ENCODE measurements at places on chromosomes 16 and 17.

DNA sequence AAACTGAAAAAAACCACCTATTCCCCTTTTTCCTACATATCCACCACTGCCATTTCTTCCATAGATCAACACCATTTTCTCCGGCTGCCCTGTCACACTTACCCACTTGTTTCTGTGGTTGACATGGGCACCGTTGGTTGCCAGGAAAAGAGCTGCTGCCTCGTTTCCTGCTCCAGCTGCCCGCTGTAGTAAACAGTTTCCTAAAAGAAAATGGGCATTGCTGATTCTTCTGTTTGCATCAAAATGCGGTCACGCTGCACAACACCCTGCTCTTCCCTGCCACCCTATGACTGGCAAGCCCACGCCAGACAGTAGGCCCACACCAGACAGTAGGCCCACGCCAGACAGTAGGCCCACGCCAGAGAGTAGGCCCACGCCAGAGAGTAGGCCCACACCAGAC lies 46.3 kb downstream of the CYB5D2 start:
- no peak for DNase-seq

DNA sequence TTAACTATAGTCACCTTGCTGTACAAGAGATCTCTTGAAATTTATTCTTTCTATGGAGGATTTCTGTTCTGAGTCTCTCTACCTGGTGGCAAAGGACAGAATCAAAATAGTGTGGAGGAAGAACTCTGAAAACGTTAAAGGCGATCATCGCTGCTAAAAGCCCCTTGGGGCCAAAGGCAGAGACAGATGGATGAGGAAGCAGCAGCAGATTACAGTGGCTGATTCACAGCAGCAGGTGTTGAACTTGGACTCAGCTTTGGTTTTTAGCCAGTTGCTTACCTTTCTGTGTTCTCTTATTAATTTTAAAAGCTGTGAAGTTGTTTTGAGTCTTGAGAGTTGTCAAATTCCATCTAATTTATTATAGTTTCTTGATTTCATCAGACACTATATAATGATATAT lies 956.1 kb upstream of the GOT2 start:
- DNase-seq, result no peak

GRCh38 chr16:30585400-30586191 lies at the start of gene ZNF785:
Gene ZNF785, minus strand, starts transcription at chr16:30585697. Its CDS starts 86 bp downstream, at chr16:30585611.
- peak; percentile 91 for DNase-seq

GRCh38 chr16:80175011-80175410 lies 365.8 kb upstream of the DYNLRB2 start:
- DNase-seq, result no peak

GRCh38 chr17:32805029-32805976 lies 71.6 kb downstream of the MYO1D start:
- no peak for DNase-seq

DNA sequence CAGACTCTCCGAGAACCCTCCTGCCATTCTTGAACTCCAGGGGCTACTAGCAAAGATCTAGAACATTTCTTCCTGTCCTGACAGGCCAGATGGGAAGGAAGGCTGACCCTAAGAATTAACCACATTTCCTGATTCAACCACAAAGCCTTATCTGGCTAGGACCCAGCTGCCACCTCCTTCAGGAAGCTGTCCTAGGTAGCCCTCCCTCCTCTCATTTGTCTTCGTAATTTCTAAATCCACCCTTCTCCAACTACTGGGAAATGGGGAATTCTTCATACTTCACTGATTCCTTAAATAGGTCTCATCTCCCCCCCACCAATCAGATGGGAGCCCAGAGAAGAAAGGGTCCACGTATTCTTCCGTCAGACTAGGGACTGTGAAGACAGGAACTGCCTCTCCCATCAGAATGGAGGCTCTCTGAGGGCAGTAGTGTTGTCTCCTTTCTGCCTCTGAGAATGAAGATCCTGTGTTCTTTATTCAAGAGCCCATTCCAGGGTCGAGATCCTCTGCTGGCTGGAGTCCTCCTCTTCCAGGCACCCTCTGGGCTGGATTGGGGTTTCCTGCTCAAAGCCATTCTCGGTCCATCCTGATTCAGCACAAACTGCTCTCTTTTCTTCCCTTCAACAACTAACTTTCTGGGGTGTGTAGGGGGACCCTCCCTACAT lies 2.1 kb downstream of the SAMD14 start:
- no peak for DNase-seq

- peak; percentile 90 for DNase-seq
Observed at GRCh38 chr17:2592971-2593820, at the start of gene PAFAH1B1. Gene PAFAH1B1, plus strand, starts transcription at chr17:2593654. Its CDS starts 44,635 bp downstream, at chr17:2638289.

DNA sequence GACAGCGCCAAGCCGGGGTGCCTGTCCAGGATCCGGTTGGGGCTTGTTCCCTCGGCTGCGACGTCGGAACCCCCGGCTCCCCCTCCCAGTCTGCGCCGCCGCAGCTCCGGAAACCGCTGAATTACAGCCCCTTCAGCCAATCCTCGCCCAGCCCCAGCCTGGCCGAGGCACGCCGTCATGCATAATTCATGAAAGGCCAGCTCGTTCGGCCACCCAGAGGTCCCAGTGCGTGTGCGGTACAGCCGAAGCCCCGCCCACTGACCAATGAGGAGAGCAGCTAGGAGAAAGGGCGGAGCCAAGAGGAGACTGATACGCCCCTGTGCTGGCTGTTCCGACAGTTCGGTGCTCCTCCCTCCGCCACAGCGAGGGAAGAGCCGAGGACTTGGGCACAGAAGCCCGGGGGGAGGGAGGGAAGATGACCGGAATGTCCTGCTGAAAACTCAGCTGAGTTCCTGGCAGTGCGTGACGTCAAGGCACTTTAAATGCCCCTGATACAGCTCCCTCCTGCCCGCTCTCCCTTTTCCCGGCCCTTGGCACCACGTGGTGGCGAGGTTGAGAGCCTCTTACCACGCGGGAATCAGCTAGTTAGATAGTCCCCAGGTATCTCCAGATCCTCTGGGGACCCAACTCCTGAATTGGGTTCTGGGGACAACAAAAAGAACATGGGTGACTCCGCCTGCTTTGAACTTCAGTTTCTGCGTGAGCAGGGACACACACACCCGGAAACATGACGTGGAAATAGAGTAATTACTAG lies at the start of gene STAT3:
Gene STAT3, minus strand, starts transcription at position 62 of the 754 bp plus-strand sequence. CDS start 39,926 bp downstream, outside the sequence.
- DNase-seq, result peak; percentile 100

- DNase-seq, result no peak
Observed at GRCh38 chr17:20089756-20090547, 80.8 kb downstream of the SPECC1 start.

GRCh38 chr16:82391690-82392089 lies 221.7 kb upstream of the MPHOSPH6 start:
- DNase-seq, result no peak

- DNase-seq, result no peak
Observed at GRCh38 chr16:1082952-1083675, 10.6 kb downstream of the SSTR5 start.

GRCh38 chr16:66970775-66971720 lies 10.0 kb downstream of the CES3 start:
- DNase-seq, result no peak

GRCh38 chr16:89407925-89408300 lies 82.4 kb downstream of the ANKRD11 start:
- DNase-seq, result no peak

GRCh38 chr17:49521088-49521450 lies 26.0 kb downstream of the NGFR start:
- no peak for DNase-seq

GRCh38 chr17:33981711-33982601 lies 273.1 kb upstream of the CCL2 start:
- no peak for DNase-seq

- DNase-seq, result no peak
Observed at GRCh38 chr16:13401641-13402040, 500.2 kb downstream of the SHISA9 start.

DNA sequence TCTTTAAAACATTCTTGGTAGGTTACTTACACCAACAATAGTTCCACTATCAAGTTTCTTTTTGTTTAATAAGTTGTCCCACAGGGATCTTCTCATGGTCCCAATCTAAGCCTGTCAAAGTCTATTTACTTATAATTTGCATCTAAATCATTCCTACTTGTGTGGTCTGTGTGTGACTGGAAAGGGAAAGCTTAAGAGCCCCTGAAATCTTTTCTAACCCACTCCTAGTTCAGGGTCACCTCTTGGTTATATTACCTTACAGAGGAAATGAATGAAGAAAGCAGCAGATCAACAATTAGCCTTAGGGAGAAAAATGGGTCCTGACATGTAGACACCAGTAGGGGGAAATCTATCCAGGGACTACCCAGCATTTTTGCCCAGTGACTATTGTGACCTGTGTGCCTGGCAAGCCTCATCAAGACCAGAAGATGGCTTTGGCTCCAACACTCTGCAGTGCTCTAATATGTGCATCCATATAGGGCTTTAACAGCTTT lies 110.4 kb upstream of the HAS3 start:
- DNase-seq, result no peak

GRCh38 chr16:75471723-75472633 lies 7.5 kb upstream of the TMEM170A start:
- no peak for DNase-seq

DNA sequence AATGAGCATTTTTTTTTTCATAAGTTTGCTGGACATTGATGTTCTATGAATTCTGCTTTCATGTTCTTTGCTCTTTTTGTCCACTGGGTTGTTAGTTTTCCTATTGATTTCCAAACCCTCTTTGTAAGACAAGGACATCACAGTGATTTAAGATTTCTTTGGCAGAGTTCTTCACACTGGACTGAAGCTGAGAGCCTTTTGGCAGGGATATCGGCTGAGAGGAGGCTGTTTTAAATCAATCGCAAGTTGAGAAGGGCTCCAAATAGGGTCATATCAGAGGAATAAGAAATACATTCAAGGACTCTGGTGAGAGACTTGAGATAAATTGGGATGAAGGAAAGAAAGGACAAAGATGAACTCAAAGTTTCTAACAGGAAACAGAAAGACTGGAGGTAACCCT lies 165.8 kb upstream of the AXIN2 start:
- no peak for DNase-seq

DNA sequence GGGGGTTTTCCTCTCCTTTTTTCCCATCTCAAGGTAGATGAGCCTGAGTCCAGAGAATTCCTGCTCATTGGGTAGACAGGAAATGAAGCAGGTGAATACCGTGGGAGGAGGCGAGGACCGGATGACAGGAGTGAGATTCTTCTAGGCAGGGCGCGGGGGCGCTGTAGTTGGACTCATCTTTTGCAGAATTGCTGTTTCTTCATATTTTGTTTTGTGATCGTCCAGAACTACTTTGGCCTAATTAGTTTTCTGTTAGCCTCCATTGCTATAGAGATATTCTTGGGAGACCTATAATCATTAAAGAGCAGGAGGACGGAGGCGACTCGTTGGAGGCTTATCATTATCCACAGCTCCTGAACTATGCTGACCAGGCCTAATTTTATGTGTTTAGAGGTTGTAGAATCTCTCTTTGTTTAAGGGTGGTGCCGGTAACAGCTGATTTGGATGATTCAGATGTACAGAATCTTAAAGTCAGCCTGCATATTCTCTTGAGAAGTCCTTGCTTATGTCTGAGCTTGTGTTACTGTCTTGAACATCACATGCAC lies 650 bp downstream of the ATP6V0A1 start:
- DNase-seq, result no peak

- no peak for DNase-seq
Observed at GRCh38 chr16:82995924-82996441, 369.2 kb downstream of the CDH13 start.

DNA sequence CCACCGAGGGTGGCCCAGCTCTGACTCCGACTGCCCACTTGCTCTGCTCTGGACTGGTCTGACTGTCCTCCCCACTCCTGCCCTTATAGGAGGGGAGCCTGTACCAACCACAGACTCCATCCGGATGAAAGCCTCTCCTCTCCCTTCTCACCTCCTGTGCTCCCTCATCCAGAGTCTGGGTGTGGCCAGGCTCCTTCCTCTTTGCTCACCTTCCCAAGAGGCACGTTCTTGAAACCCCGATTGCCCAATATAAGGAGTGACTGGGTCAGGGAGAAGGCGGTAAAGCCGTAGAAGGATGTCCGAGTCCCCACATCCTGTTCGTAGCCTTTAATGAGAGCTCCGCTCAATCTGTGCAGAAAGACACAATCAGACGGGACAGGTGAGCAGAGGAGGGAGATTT lies 17.1 kb downstream of the ST6GALNAC1 start:
- no peak for DNase-seq

DNA sequence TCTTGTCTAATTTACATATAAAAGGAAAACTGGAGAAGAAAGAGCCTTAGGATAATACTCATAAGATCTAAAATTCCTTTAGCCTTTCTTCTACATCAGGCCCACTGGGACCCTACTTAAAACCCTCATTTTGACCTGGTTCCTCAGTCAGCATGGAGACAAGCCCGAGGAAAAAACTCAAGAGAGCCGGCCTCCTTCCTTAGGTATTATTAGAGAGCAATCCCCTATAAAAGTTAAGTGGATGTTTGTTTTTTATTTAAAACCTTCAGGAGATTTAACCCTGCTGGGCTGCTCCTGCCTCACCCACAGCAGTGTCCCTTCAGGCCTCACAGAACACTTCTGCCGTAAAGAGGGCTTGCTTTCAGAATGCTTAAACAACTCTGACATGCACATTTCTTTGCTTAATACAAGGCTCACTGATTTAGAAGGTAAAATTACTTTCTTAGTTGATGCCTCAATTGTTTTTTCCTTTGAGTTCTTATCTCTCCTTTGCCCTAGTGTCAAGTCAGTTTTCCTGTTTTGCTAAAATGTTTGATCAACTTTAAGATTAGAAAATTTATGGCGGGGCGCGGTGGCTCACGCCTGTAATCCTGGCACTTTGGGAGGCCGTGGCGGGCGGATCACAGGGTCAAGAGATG lies 145.6 kb upstream of the TBX2 start:
- no peak for DNase-seq

DNA sequence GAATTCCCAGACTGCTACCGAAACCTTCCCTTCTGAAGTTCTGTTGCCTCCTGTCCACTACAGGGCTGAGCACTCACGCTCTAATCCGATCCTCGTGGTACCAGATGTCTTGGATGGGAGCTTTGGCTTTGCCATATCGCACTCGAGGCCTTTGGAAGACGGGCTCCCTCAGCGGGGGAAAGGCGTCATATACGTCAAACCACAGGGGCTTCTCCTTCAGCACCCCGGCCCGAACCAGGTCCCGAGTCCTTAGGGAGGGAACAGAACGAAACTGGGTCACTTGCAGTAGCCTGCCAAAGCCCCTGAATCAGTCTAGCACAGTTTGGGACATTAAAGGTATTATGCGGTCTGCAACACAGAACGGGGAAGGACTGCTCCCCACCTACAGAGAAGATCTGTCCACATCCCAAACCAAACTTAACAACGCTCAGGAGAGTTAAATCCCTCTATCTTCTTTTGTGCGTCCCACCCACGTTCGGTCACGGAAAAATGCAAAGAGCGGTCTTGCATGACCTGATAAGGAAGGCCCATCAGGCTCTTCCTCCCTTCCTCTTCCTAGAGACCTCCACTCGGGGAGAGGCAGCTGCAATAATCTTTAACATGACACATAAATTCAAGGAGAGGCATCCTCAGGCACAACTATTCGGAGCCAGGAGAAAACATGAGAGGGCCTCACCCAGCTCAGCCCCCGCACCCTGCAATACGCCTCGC lies 526 bp downstream of the MRPS23 start:
- DNase-seq, result no peak

DNA sequence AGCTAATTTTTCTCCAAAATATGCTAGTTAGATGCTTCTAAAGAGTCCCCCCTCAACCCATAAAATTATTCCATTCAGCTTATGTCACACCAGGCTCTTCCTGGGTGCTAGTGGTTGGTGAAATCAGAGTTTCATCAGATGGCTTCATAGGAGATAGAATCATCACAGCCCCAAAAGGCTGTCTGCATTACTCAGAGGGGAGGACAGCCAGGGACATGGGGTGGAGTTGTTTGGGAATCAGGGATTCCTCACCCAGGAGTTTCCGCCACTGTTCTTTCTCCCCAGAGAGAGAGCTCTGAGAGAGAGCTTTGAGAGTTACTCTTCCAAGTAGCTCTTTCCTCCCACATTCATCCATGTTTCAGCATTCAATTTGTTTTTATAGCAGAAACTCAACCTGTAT lies 288 bp upstream of the KRT34 start:
- DNase-seq, result no peak

Data from effector CD4-positive, alpha-beta T cell (primary cell).